MG63 (cell line): ENCODE measurements at places on chromosomes 7 and 10.

GRCh38 chr7:101140746-101141382 lies 13.4 kb upstream of the AP1S1 start:
- DNase-seq = no peak

- no peak for DNase-seq
Observed at GRCh38 chr7:28418966-28419365, 6.6 kb downstream of the CREB5 start.

- peak; percentile 60 for DNase-seq
Observed at GRCh38 chr7:35537067-35538023, 157.6 kb downstream of the HERPUD2 start.

DNA sequence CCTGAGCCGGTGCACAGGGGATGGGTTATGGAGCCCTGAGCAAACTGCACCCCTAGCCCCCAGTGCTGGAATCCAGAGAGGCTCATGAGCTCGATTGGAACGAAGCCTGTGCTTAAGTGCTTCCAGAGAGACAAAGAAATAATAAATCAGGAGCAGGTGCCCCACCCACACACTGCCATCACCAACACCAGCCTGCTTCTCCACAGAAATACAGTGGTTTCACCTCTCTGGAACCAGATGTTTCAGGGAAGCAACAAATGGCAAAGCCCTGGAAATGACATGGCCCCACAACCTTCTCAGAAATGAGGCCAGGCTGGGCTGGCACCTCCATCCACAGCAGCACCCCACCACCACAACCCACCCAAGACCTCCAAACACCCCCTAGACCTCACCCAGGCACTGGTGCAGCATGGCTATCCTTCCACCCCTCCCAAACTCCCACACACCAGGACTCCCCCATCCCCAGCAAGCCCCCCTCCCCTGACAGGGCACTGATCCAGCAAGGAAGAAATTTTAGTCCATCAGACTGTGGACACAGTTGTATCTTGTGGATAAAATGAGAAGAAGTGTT lies 4.1 kb upstream of the SLC18A3 start:
- no peak for DNase-seq
